ENCODE measurements at places on chromosomes 1 and 21.

GRCh38 chr1:106584107-106584506 lies 472.4 kb upstream of the PRMT6 start:
- DNase-seq: no peak

- no peak for DNase-seq
These were observed 310.2 kb downstream of the CAMTA1 start for GRCh38 chr1:7095343-7095964.

DNA sequence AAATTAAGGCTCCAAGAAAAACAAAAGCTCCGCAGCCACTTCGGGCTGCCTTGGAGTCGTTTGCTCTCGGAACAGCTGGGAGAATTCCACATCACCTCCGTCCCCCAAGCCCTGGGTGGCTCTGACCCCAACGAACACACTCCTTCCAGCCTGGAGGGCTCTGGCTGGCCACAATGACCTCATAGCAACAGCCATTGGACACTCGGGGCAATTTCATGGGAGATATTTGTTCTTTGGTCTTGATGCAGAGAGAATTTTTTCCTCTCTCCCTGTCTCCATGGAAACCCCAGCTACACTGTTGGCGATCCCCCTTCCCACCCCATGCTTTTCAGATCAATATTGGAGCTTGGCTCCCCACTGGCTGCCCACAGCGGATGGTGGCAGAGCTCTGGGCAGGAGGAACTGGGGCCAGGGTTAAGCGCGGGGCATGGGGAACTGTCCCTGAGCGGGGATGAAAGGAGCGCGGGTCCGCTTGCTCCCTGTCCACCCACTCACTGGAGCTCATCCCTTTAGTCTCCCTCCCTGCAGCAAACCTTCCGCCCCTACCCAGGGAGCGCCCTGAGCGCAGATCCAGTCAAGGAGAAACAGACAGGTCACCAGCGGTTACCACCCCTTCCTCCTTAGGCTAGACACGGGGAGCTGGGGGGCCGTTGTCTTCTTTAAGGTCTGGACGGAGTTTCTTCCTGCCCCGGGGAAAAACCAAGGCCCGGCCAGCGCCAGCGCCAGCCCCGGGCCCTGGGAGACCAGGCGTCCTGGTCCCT lies 1.2 kb downstream of the WNT4 start:
- no peak for DNase-seq

GRCh38 chr1:43279161-43279560 lies 6.2 kb downstream of the C1orf210 start:
- DNase-seq: no peak

DNA sequence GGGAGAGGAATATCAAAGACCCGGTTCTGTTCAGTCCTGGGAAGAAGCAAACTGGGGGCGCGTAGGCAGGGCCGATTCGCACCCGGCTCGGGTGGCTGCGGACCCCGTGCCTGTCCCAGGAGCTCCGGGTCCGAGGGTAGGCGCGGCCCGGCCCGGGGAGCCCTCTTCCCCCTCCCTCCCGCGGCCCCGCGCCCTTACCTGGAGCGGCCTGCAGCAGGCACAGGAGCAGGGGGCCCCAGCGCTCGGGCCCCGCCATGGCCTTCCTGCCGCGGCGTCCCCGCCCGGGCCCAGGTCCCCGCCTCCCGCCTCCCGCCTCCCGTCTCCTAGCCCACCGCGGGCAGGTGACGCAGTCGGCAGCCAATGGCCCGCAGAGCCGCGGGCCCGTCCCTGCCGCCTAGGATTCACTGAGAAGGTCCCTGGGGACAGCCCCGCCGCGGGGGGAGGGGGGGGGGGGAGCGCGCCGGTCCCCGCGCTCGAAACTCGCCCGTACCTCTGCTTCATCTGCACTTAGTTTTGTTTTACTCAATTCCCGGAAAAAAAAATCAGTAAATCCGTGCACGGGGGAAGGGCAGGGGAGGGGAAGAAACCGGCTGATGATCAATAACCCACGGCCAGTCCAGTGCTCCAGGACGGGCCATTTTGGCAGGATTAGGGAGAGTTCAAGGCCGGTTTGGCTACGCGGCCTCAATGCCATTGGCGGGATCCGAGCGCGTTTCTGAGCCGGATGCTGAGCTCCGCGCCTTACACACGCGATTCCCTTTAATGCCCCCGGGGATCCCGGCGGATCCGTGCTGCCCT lies at the start of gene IFNLR1:
IFNLR1 (minus strand) TSS at position 297 of the 798 bp plus-strand sequence; CDS start at position 256, 41 bp downstream.
- DNase-seq: no peak

DNA sequence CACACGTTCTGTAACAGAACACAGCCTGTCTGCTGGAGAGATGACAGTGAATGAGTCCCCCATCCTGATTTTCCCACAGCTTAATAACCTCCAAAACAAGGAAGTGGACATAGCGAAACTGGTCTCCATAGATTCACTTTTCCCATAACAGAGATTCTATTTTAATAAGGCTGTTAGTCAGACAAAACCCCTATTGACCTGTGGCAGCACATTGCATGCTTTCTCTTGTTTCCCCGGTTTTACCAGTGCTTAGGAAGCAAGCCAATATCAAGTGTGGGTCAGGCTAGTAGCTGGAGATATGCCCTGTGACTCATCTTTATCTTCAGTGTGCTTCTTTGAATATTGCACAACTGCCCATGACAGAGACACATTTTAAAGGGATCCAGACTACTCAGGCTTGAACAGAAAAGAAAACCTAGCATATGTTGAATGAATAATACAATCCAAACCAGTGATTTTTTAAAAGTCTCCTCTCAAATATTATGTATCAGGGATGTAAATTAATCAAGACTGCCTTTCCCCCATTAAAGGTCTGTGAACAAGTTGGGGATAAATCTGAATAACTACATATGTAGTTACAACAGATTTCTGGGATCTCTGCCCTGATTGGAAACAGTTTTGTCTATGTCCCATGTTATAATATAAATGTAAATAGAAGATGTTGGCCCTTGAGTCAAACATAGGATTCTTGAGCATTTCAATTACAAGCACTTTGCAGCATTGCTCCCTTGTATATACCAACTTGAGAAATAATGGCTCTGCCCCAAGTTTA lies 11.9 kb upstream of the CLDN8 start:
- DNase-seq: peak; percentile 95

Measured in fibroblast of skin of left biceps (primary cell).